Amniotic epithelial cell (primary cell): ENCODE measurements at places on chromosomes 3 and 15.

DNA sequence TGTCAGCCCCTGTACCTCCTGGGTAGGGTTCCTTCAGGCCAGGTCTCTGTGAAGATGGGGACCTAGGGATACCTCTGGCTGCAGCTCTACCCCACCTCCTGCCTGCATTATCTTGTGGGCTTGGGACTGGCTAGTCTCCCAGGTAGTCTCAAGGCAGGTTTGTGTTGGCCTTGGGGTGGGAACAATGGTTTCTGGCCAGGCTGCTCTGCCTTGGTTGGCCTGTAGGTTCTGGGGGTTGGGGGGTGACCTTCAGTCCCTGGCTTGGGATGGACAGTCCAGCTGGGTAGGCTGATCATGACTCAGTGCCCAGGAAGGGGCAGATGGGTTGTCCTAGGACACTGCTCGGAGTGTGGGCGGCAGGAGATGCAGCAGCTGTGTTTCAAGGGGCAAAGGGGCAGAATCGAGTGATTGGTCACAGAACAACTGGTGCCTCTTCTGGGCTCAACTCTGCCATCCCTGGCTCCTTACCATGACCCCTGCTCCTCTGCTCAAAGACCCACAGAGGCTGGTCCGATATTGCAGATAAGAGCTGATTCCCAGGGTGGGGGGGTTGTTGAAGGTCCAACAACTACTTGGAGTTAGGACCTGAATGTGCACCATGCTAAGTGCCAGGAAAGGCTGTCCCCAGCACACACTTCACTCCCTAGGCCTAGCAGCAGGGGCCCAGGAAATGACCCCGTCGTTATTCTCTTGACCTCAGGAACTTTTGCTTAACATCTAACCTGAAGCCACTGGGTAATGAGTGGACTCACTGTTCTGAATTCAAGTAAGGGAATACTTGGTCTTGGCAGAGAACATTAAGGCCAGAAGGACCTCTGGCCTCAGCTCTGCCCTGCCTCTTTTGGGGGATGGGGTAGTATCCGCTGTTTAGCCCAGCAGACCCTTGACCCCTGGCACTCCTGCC is 18.1 kb upstream of the BSN start:
- DNase-seq, result no peak

- no peak for DNase-seq
Observed at GRCh38 chr3:116176974-116177555, 268.2 kb downstream of the LSAMP start.

DNA sequence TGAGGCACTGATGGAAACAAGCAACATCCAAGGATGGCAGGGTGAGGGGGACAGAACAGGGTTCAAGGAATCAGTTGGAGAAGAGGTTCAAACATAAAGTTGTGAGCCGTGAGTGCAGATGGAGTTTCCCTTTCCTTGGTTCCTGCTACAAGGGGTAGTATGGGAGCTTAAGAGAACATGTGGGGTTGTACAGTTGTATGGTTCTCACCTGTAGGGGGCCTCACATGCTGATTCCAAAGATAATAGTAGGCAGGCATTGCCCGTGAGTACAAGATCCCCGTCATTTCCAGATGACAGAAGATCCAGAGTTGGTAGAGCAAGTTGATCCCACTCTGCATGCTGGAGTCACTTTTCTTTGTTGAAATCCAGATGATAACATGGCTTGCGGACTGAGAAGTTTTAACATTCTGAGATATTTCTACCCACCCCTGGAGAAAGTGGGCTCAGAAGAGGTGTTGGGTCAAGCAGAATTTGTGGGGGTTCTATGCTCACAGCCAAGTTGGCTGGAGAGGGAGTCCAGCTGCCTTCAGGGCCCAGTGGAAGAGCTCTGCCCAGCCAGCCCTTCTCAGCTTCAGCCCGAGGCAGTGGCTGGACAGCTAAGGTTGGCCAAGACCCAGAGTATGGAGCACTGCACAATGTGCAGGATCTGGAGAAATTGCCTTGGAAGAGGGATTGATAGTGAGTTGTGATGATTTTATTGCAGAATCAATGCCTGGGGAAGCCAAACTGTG is 141.8 kb downstream of the THSD4 start:
- DNase-seq, result no peak

DNA sequence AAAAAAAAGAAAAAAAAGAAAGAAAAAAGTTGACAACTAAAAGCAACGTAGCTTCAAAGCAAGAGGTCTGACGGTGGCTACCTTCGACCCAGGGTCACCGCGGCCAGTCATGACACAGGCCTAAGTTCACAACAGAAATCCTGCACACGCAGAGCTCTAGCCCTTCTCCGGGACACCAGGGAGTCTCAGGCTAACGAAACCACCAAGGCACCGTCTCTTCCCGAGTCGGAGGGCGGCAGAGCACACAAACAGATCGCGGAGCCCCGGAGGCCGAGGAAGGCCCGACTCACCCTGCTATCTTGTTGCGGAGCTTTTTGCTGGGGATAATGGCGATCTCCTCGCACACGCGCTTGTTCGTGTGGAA is 584 bp downstream of the RPS17 start:
- DNase-seq, result peak; percentile 10

- no peak for DNase-seq
Observed at GRCh38 chr3:23750573-23751210, 55.1 kb upstream of the UBE2E1 start.
